Central memory CD4-positive, alpha-beta T cell (primary cell): ENCODE measurements at places on chromosomes 12 and 14.

GRCh38 chr12:9797722-9798619, 29.3 kb upstream of the KLRF1 start:
- peak; percentile 70 for DNase-seq

GRCh38 chr14:99253890-99254289, 18.1 kb downstream of the BCL11B start:
- no peak for DNase-seq

DNA sequence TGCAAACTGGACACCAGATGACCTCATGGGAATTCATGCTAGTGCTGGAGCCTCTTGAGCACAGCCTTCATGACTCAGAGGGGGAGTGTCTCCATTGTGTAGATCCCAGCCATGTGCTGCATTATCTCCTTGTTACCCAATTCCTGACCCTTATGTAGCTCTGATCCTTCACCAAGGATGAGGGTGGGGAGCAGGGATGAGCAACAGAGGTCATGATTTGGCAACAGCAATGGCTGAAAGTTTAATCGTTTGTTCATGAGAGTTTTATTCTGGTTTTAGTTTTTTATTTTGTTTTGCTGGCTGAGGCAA, 9.5 kb upstream of the BDKRB1 start:
- DNase-seq, result no peak

- no peak for DNase-seq
Measured at GRCh38 chr12:64103825-64104740, 118.0 kb downstream of the KICS2 start.
